ENCODE measurements at places on chromosomes 16 and 17.

DNA sequence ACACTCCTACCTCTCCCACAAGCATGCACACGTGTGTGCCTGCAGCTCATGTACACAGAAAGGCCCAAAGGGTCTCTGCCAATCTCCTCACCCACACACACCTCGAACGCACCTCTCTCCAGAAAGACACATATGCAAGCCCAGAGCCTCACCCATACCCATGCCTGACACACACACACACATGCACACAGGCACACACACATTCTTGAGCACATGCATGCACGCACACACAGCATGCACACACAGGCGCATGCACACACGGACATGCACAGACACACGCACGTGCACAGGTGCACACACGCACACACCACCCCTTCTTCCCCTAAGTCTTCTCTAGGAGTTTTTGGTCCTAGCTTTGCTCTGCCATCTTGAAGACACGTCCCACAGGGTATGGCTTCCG lies 48.7 kb upstream of the CACNG4 start:
- DNase-seq = no peak

- DNase-seq = no peak
Measured at GRCh38 chr17:75908201-75908600, 3.5 kb upstream of the MRPL38 start.

- DNase-seq = no peak
Measured at GRCh38 chr16:27980919-27981700, 82.4 kb downstream of the GSG1L start.

DNA sequence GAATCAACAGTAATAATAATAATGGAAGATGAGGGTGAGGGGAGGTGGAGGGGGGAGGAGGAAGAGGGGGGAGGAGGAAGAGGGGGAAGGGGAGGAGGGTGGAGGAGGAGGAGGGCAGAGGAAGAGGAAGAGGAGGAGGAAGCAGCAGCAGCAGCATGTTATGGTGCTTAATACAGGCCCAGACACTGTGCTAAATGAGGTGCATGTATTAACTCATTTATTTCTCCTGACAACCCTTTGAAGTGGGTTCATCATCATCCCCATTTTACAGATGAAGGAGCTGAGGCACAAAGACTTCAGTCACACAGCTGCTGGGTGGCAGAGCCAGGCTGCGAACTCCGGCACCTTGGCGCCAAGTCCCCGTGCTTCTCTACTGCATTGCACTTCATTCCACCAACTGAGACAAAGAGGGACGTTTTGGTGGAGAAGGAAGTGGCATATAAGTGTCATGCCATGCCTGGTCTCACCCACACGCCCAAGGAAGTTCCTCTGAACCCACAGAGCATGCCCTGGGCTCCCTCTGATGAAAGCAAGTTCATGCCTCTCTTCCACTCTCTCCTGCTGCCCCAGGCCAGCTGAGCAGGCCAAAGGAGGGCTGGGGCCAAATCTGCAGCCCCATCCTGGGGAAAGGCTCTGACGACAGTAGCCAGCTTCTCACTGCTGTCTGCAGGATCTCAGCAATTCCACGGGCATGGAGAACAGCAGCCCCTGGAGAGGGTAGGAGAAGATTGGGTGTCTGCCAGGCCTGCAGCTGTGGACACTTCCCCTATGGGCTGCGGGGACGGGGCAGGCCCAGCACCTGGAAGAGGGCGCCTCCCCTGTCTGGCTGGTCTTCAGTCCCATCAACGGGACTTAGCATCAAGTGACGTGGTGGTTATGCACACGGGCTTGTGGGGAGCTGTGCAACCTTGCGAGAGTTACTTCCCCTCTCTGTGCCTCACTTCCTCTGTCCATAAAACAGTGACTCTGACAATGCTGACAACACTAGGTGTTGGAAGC lies 21.8 kb downstream of the XYLT1 start:
- DNase-seq = no peak

DNA sequence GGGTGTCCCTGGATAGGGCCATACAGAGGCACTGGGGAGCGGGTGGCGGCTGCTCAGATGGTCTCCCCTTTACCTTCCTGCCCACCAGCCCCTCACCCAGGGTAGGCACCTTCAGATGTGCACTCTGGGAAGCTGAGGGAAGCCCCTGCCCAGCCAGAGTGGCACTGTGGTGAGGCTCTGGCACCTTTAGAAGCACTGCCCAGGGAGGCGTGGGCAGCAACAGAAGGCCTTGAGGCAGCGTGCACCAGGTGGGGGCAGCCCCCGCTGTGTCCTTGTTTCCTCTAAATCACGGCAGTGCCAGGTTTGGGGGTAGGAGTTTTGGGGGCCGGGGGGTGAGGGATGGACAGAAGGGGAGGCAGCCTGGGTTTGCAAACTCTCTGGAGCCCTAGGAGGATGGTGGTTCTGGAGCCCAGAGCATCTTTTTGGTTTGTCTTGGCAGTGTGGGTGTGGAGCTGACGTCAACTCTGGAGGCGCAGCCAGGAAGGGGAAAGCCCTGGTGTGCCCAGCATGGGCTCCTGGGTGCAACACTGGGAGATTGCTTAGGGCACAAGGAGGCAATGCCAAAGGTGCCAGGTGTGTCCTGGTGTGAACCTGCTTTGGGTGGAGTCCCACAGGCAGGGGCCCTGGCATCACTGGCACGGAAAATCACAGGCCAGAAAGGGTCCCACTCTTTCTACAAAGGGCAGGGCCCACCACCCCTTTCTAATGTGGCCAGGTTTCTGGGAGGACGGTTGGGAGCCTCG lies 23.1 kb upstream of the CDC42EP4 start:
- DNase-seq = no peak

DNA sequence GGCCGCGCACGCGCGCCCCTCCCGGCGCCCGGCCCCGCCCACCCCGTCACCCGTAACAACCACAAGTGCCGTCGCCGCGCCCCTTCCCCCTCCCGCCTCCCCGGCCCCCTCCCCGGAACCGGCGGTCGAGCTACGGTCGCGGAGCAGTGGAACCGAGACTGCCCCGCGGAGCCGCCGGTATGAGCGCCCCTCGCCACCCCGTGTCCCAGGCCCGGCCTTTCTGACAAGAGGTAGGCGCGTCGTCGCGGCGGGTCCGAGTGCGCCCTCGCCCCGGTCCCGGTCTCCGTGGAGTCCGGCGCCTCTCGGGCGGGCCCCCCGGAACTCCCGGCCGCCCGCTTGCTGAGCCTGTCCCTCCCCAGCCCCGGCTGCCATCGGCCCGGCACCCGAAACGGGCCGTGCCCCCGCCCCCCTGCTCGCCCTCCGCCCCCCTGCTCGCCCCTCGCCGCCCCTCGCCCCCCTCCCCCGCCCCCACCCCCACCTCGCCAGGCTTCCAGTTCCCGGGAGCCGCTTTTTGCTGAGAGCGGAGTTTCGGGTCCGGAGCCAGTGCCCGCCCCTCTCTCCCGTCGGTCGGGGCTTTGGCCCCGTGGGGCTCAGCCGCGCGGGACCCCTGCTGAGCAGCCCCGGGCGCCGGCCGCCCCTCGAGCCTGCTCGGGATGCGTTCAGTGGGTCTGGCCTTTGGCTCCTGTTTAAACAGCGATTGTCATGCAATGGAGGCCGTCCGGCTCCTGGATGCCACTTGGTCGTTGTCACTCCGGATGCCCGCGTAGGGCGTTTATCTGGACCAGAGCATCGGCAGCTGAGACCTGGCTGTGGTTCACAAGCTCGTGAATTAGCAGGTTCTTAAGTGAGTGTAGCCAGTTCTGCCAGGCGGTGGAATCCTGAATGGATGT lies at the start of gene SEC14L1:
TSS of gene SEC14L1 (plus strand) at position 92 of the 890 bp plus-strand sequence. CDS start 2,628 bp downstream, outside the sequence.
- no peak for DNase-seq

DNA sequence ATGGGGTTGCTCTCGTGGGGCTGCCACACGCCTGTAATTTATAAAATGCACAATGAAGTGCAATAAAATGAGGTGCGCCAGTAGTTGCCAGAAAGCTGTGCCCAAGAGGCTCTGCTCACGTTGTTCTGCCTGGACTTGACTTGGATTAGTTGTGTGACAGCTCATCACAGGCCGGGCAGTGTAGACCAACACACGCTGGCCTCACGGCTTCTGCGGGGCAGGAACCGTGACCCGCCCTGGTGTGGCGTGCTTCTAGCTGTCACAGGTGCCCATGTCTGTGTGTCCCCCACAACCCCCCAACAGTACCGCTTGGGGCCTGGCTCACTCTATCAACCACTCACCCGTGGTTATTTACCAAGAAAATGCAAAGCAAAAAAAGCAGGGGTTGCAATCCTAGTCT lies 112.2 kb upstream of the ZNF750 start:
- no peak for DNase-seq

- no peak for DNase-seq
Measured at GRCh38 chr16:27441998-27442397, 40.0 kb downstream of the IL21R start.

GRCh38 chr16:23893986-23894385 lies 58.2 kb downstream of the PRKCB start:
- no peak for DNase-seq

- DNase-seq = no peak
Measured at GRCh38 chr17:65627891-65628643, 66.6 kb upstream of the AXIN2 start.

- DNase-seq = peak; percentile 98
Measured at GRCh38 chr17:2511462-2512369, at the start of gene METTL16. METTL16 (minus strand) TSS chr17:2511888; CDS start chr17:2502331, 9,557 bp downstream.

DNA sequence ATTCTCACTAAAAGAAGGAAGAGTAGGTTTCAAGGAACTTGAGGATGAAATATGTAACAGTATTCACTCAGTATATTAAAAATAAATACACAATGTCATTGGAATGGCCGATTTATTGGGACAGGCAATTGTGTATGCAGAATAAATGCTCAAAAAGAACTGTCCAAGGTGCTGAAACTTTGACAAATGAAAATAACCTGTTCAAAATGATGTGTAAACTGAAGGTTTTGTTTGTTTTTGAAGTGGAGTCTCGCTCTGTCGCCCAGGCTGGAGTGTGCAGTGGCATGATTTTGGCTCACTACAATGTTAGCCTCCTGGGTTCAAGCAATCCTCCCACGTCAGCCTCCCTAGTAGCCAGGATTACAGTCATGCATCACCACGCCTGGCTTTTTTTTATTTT lies 318.7 kb upstream of the RBFOX1 start:
- no peak for DNase-seq

GRCh38 chr16:69939821-69940585 lies 11.1 kb upstream of the CLEC18A start:
- DNase-seq = no peak

- no peak for DNase-seq
Measured at GRCh38 chr17:13127921-13128602, 110.2 kb upstream of the ELAC2 start.

DNA sequence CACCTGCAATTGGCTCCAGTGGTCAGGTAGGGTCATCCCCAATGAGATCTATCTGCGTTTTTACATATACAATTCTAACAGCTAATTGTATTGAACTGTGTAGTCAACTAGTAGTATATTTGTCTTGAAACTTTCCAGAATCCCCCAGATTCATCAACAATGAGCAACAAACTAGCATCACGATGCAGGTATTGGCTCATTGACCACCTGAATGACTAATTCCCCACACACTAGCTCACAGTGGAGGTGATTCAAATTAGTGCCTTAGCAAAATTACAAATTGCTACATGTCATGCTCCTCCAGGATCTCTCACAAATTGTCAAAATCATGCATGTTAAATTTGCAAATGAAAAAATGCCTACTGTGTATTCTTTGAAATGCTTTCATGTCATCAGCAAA lies 62.8 kb upstream of the MPHOSPH6 start:
- no peak for DNase-seq

DNA sequence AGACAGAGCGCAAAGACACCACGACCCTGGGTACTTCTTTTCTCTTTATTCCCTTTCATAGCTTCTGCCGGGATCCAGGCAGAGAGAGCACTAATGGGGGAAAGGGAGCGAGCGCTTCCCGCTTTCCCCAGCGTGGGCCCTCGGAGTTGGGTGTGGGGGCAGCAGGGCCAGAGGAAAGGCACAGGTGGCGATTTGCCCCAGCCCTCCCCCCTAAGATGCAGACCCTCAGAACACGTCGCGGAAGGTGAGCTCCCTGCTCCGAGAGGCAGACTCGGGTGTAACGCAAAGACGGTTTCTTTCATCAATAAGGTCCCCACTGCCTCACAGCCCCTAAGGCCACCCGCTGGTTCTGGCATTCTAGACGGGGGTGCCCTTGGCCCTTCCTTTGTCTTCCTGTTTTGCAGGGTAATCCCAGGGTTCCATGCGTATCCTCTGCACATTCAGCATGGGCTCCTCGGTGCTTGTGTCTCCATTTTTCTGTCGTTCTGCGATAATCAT lies 570 bp upstream of the NME3 start:
- DNase-seq = no peak

DNA sequence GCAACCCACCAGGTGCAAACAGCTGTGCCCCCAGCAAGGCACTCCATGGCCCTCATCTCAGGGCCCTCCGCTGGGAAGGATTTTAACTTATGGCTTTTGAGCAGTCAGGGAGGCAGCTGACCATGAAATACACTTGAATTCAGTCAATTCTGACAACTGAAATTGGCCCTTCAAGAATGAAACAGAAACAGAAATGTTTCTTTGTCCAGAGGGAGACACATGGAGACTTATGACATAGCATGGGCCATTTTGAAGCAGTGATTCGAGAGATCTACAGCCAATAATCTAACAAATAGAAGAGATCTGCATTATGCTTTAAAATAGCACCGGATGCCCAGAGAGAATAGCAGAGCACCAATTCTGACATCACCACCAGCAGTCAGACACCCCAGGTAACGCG lies 7.5 kb downstream of the CACNG1 start:
- DNase-seq = no peak

Data from esophagus squamous epithelium (tissue), 5 donors.